Activated CD4-positive, CD25-positive, alpha-beta regulatory T cell treated with anti-CD3 and anti-CD28 coated beads, Interleukin-2, amount 50 U/mL, for 24 hours (primary cell): ENCODE measurements at places on chromosomes 12 and 14.

DNA sequence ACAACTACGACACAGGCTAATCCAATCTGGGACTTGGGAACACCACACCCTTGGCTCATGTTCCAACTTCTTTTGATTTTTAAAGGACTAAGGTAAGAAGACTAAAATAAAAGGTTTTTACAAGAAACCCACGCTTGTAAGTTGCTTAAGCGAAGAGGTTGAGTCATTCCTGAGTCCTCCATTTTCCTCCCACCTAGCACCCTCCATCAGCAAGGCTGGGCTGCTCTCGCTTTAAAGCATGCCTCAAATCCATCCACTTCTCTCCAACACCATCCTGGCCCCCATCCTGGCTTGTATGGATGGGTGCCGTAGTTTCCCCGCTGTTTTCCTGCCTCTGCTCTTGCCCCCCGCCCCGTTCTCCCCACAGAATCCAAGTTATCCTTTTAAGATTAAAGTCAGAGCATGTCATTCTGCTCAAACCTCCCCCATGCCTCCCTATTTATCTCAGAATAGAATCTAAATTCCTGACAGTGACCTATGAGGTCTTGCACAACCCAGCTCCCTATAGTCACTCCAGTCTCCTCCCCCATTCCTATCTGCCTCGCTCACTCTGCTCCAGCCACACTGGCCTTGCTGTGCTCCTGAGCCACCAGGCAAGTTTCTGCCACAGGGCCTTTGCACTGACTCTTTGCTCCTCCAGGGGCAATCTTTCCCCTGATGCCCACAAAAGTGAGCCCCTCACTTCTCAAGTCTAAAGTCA lies 34.5 kb downstream of the SCARB1 start:
- ATAC-seq = no peak

GRCh38 chr12:76909290-76909689 lies 30.5 kb upstream of the CSRP2 start:
- no peak for ATAC-seq

DNA sequence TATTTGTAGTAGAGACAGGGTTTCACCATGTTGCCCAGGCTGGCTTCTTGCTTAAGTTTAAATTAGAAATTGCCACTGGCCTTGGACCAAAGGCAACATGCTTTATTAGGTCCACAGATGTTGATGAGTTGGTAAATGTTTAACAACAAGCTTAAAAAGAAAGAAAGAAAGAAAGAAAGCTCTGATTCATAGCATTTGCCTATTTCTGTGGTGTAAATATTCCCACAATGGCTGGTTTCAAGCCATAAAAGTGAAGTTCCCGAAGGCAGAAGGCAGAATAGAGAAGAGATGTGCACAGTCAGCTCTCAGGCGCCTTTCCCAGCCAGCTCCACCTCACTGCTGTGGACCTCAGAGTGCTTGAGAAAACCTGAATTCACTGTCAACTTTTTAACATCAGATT lies 26.4 kb downstream of the KCNK13 start:
- no peak for ATAC-seq

DNA sequence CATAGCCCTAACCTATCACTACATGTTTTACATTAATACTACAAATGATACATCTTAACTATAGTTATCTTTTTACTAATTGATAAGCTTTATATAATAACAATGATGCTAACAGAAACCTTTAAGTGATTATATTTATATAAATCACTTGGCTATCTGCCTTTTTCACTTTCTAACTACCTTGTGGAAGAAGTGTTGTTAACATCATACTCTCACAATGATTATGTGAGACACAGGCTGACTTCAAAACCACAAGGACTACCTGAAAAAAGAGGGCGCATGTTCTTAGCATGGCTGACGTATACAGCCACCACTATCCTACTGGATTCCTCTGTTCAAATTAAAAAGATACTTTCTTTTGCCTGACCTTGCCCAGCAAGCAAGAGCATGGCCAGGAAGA lies 135.3 kb upstream of the SOX5 start:
- no peak for ATAC-seq

DNA sequence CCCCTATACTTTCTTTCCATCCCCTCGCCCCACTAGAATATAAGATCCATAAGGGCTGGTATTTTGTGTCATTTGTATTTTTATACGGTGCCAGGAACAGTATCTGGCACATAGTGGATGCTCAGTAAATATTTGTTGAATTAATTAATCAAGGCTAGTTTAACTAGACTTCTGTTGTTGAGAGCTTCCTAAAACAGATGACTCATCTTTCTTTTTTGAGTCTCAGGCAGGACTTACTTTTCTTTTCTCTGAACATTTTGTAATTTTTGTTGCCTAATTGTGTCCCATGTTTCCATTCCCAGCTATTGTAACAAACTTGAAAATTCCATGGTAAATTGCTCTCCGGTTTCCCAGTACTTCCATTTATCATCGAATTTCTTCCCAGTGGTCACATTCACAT lies 16.7 kb downstream of the STK38L start:
- ATAC-seq = no peak

- ATAC-seq = no peak
These were observed 9.5 kb upstream of the AJUBA start for GRCh38 chr14:22991852-22992251.

DNA sequence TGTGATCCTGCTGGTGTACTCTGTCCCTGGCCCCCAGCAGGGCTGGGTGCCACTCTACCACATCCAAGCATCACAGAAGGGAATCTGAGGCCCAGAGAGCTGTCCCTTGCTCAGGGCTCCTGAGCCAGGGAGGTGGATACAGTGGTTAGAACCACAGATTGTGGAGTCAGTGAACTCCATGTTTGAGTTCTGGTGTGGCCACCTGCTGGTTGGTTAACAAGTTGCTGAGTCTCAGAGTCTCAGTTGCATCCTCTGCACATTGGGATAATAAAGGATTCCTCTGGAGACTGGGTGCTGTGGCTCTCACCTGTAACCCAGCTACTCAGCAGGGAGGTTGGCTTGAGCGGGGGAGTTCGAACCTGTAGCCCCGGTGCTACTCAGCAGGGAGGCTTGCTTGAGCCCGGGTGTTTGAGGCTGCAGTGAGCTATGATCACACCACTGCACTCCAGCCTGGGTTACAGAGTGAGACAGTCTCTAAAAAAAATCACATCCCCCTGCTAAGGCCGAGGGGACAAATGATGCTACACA lies 39.4 kb downstream of the MVK start:
- no peak for ATAC-seq

DNA sequence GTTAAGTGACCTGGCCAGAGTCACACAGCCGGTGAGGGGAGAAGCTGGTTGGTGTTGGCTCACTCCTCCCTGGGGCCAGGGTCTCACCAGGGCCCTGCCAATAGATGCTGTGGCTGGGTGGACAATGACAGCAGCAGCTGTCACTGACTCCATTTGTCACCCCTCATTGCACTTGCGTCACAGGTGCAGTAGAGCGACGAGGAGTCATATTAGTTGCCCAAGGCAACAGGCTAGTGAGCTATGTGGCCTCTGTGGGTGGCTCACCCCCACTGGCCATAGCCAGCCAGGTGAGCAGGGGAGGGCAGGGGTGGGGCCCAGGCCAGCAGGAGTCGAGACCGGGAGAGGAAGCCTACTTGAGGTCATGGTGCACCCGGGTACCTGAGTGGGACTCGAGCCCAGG lies 9.7 kb downstream of the SLC25A47 start:
- no peak for ATAC-seq

- no peak for ATAC-seq
These were observed 748.8 kb downstream of the C12orf50 start for GRCh38 chr12:87280356-87280755.

DNA sequence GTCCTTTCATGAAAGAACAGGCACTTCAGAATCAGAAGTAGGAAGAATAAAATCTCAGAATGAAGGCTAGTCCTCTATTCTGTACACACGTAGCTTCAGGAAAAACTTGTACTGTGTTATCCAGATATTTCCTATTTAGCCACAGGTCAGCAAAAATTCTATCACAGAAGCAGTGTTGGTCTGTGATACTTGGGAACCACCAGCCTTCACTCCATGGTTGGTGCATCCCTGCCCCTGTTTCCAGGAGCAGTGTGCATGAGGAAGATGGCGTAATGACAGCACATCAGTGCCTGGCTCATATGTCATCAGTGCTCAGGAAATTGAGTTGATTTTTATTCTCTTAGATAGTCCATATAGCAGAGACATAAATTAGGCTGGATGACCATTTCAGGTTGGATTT lies 87.7 kb downstream of the SAMD4A start:
- ATAC-seq = no peak

DNA sequence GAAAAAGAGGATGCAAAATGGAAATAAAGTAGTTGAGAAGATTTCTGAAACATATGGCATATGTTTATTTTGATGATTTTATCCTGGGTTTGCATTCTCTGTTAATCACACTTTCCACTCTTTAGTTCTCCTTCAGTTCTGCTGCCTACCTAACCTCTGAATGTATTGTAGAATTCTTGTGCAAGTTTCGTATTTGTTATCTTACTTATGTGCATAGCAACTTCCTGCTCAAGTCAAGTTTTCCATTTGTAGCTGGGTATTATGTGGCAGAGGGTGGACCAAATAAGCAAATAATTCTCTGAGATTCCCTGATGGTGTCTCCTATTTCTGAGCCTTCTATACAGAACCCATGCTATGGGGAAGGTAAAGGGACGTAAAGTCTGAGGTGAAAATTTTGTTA lies 381.6 kb downstream of the FOXG1 start:
- ATAC-seq = no peak

GRCh38 chr12:45098766-45099165 lies 47.9 kb upstream of the DBX2 start:
- no peak for ATAC-seq

DNA sequence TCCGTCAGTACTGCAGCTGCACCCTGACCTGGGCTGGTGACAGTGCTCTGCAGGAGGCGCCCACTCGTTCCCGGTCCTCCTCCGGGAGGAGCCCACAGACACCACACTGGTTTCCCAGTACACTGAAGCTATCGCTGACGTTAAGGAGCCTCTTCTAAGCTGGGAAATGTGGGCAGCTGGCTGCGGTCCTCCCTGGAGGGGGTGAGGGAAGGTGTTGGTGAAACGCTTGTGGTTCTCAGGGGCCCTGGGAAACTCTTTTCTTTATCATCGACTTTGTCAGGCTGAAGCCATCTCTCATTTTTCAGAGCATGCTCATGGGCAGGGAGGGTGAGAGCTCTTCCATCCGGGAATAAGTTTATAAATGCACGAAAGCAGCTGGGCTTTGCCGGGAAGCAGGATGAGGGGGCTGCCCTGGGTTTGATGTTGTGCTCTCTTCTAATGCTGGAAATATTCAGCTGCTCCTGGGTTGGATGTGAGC lies 176.0 kb downstream of the CHST11 start:
- no peak for ATAC-seq

- ATAC-seq = no peak
These were observed 44.0 kb downstream of the ACACB start for GRCh38 chr12:109160433-109160832.

GRCh38 chr12:19574601-19575000 lies 135.3 kb downstream of the AEBP2 start:
- no peak for ATAC-seq

- no peak for ATAC-seq
These were observed 72.5 kb upstream of the SLC38A2 start for GRCh38 chr12:46445093-46445492.

DNA sequence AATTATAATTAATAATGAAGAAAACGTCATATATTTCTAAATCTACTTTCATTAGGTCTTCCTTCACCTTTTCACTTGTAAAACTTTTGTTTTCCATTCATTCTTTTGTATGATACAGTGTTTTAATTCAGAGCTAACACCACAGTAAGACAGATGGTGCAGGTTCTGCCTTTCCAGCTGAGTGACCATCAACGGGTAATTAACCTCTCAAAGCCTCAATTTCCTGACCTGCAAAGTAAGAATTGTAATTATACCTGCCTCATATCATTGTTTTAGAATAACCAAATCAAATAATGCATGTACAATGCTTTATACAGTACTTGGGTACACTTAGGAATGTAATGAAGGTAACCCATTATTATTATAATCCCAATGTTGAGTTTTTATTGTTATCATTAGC lies 157.6 kb downstream of the FOXA1 start:
- ATAC-seq = no peak

- no peak for ATAC-seq
These were observed 31.3 kb downstream of the CORO1C start for GRCh38 chr12:108699955-108700563.

- no peak for ATAC-seq
These were observed 156.7 kb downstream of the KIF26A start for GRCh38 chr14:104294983-104295680.

DNA sequence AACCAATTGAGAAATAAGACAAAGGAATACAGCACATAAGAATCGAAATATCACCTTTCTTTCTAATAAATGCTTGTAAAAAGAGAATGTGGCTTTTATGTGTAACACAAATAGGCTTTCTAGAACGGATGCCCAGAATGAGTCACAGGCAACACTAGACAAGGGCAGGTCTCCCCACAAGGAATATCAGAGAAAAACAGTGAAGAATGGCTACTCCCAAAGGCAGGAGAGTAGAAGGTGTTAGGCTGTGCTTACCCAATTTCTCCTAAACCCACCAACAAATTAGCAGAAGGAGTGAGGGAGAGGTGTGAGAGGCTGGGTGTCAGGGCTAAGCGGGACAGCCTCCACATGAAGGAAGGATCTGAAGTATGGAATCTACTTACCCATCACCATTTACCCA lies 55.2 kb downstream of the GALNT4 start:
- peak; percentile 37 for ATAC-seq
